ENCODE measurements at places on chromosomes 1 and 21.

GRCh38 chr1:221011145-221011544, 131.9 kb downstream of the HLX start:
- DNase-seq: no peak

- DNase-seq: no peak
Observed at GRCh38 chr1:21514245-21514644, 5.0 kb downstream of the ALPL start.

GRCh38 chr1:180228648-180229482, 1.2 kb upstream of the LHX4 start:
- no peak for DNase-seq

DNA sequence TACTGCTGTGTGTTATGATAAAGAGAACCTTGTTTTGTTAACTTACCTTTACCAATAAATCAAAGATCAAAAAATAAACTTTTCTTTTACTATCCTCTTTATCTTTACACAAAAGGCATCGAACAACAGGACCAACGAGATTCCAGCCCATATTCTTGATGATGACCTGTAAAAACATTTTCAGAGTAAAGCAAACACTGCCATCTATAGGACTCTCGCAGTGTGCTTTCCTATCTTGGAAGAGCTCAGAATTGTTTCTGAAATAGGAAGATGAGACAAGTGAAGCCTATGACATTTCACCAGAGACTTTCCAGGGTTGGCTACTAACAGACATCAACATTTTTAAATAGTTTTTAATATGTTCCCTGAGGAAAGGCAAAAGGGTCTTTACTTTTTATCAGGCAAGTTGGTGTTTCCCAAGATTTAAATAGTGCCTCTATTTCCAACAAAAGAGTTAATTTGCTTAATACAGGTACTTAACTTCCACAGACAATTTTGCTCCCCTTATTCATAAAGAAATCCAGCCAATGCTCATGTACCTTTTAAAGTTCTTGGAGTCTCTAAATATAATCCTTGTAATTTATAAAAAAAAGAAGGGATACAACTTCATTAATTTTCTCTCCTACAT, 7.3 kb downstream of the GLMN start:
- DNase-seq: no peak

GRCh38 chr1:1282998-1283397, 2.8 kb downstream of the SCNN1D start:
- no peak for DNase-seq

GRCh38 chr1:109357616-109358015, 40.1 kb downstream of the SORT1 start:
- DNase-seq: no peak

DNA sequence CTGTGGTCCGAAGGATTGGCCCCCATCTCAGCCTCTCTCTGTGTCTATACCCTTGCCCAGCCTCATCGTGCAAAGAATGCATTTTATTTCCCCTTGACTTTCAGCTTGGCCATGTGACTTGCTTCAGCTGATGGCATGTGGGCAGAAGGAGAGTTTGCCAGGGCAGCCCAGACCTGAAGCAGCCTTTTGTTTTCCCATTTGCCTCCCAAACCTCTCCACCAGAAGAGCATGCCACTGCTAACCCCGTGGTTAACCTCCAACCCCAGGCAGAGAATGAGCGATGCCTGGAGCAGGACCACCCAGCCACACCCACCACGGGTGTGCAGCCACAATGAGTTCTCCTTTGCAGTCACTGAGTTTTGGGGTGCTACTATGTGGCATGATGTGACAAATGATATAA, 136.4 kb downstream of the SETD4 start:
- no peak for DNase-seq

- DNase-seq: no peak
Observed at GRCh38 chr1:67614511-67614934, 70.5 kb upstream of the GADD45A start.

DNA sequence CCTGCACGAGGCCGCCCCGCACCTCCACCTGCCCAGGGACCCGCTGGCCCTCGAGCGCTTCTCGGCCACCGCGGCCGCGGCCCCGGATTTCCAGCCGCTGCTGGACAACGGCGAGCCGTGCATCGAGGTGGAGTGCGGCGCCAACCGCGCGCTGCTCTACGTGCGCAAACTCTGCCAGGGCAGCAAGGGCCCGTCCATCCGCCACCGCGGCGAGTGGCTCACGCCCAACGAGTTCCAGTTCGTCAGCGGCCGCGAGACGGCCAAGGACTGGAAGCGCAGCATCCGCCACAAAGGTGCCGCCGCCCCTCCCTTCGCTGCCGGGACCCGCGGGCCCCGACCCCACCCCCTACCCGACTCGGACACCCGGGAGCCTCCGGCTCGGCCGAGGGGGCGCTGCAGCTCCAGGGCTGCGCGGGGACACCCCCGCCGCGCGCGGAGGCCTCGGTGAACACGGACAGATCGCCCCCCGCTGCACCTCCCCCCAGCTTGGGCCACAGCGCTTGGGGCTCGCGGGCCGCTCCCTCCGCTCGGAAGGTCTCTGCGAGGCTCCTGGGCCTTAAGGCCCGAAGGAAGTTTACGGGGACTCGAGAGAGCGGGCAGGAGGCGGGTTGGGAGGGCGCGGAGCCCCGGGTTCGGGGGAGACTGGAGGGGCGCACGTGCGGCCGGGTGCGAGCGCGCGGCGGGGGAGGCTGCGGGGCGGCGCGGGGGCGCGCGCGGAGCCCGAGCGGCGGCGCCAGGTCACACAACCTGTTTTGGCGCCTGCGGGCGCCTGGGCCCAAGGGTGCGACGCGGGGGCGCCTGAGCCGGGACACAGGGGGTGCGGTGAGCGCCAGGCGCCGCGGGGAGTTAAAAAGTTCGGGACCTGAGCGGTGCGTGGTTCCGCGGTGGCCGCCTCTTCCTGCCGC, 1.2 kb downstream of the SAMD11 start:
- DNase-seq: peak; percentile 89

GRCh38 chr1:165279882-165280281, 76.6 kb downstream of the LMX1A start:
- no peak for DNase-seq

DNA sequence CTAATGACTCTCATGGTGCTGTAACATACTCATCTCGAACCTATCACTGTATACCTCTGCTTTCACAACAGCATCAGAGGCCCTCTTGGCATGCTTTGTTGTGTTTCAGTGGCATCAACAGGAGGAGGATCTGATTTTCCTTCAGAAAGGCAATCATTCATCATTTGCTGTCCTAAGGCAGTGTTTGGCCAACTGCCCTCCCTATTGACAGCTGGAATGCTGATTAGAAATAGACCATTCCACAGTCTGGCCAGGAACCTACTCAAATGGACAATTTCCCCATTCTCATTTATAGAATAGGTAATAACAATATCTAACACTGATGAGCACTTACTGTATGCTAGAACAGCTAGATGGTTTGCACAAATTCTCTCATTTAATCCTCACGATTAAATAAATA, 310.6 kb upstream of the PTBP2 start:
- DNase-seq: no peak

DNA sequence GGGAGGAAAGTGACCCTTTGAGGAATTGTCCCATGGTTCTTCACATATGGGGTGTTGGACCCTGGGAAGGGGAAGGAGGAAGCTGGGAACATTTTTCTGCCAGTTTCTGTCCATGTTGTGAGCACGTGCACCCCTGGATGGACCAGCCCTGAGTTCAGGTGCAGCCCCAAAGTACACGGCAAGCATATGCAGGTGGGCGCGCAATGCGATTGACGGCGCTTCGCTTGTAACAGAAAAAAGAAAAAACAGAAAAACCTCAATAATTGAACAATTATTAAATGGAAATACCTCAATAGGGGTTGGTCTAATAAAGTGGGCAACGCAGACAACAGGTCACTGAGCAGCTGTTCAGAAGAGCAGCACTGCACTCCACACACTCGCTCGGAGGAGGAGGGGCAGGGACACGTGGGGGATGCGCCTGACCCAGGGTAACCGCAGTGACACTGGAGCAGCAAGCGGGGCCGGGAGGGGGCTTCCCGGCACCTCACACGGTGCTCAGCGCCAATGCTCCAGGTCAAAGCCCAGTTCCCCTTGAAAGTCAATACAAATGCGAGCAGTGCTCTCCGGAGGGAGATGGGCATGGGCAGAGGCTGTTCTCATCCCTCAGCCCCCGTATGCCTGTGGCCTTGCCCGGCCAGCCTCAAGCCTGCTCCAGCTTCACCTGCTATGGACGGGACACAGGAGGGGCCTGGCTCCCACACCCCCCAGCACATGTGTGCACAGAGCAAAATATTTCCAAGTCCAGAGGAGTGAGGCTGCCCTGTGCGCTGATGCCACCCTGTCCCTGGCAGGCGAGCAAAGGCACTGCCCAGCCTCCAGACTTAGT, 6.6 kb upstream of the ACTRT2 start:
- DNase-seq: peak; percentile 68
